Fibroblast of lung (primary cell): ENCODE measurements at places on chromosomes 6 and 20. TPM values are rescaled to one million over a fixed set of nuclear protein-coding genes. Genes with fewer than 3 reads are reported as not detected.

The BIRC7 gene
- total RNA-seq, result not detected in 2 replicates

The MUC22 gene
- not detected in 2 replicates for total RNA-seq

The GSTA3 gene
- total RNA-seq, result not detected in 2 replicates

DNA sequence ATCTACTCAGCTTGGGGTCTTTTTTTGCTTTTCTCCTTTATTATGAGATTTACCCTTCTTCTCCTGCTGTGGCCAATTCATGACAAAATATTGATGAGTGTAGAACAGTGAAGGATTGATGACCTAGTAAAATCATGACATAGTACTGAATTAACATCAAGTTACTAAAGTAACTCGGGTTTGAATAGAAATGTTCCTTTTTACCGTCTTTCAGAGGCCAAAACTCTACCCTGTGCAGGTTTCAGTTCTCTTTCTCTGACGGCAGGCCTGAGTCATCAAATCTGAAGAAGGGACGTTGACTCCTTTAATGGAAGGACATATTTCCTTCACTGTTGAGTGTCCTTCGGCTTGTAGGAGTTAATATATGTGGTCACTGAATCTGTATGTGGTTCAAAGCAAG lies 80.7 kb downstream of the RREB1 start:
- no peaks in the 10 kb centered on the region for H3K4me1 ChIP-seq
- peaks cover 11% of the 10 kb centered on the region for H3K36me3 ChIP-seq
- H3K4me3 ChIP-seq, result no peak overlapping the region
- H3K27ac ChIP-seq, result no peak overlapping the region

- H3K4me1 ChIP-seq, result no peaks in the 10 kb centered on the region
- no peak for DNase-seq
- H3K27ac ChIP-seq, result no peak overlapping the region
- H3K36me3 ChIP-seq, result no peaks in the 10 kb centered on the region
These were observed 30.3 kb upstream of the GATA5 start for GRCh38 chr20:62506087-62506486.

DNA sequence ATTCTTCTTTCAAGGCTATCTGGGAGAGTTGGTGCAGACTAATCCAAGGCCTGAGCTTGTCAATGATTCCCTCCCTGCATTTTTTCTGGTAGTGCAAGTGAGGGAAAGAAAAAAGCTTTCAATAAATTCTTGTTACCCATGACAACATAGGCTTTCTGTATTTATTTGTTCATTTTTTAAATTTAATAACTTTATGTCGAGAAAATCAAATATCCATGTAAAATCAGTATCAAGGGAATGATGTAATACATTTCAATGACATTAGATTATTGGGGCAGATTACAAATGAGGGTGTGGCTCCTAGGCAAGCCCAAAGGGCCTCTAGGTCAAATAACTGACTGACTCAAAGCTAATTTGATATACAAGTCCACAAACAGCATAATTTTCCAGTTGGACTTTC lies 104.0 kb downstream of the GJA1 start:
- no peaks in the 10 kb centered on the region for H3K27me3 ChIP-seq
- no peak overlapping the region for H3K27ac ChIP-seq
- DNase-seq, result no peak
- no peak overlapping the region for H3K4me3 ChIP-seq
- no peaks in the 10 kb centered on the region for H3K36me3 ChIP-seq

- H3K4me3 ChIP-seq, result no peak overlapping the region
- H3K4me1 ChIP-seq, result no peaks in the 10 kb centered on the region
- DNase-seq, result no peak
- H3K27me3 ChIP-seq, result no peaks in the 10 kb centered on the region
- no peak overlapping the region for H3K27ac ChIP-seq
These were observed 80.4 kb downstream of the AK9 start for GRCh38 chr6:109610590-109610989.

GRCh38 chr6:155706341-155706740 lies 250.7 kb upstream of the NOX3 start:
- DNase-seq, result no peak
- H3K27ac ChIP-seq, result no peak overlapping the region
- no peaks in the 10 kb centered on the region for H3K36me3 ChIP-seq
- H3K27me3 ChIP-seq, result no peaks in the 10 kb centered on the region
- no peak overlapping the region for H3K4me3 ChIP-seq

GRCh38 chr20:62838128-62838891 lies 21.5 kb downstream of the COL9A3 start:
- H3K27me3 ChIP-seq, result no peaks in the 10 kb centered on the region
- no peaks in the 10 kb centered on the region for H3K4me1 ChIP-seq
- H3K27ac ChIP-seq, result no peak overlapping the region
- H3K4me3 ChIP-seq, result no peak overlapping the region
- no peak for DNase-seq
- H3K36me3 ChIP-seq, result no peaks in the 10 kb centered on the region

DNA sequence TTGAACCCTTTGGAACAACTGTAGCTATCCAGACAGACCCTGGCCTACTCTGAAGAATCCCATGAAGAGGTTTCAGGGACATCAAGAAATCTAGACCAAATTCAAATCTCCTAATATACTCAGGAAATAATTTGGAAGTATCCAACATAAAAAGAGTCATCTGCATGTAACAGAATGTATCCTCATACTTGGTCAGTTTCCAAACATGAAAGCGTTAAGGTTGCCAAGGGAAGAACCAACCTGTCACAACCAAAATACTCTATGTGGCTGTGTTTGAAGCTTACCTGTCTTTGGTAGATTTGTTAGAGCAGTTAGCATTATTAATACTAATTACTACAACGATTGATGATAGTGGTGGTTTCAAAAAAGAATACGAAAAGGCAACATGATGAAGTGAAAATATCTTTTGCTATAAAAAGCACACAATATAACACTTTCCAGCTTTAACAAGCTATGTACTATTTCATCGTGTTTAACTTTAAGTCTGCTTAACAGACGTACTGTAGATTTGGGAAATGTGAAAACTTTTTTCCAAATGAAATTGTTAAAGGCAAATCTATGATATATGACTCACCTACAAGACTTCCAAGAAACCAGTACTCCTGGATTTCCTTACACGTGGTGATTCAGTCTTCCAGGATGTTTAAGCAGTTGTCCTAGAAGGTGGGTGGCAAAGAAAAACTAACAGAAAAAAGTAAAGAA lies 46.6 kb upstream of the ENPP1 start:
- H3K36me3 ChIP-seq, result no peaks in the 10 kb centered on the region
- H3K27ac ChIP-seq, result no peak overlapping the region
- no peak overlapping the region for H3K4me3 ChIP-seq
